ENCODE measurements at places on chromosomes 7 and 10.

GRCh38 chr10:131810036-131810804, 90.6 kb upstream of the PPP2R2D start:
- DNase-seq, result no peak

GRCh38 chr7:105655500-105656380, 74.4 kb upstream of the EFCAB10 start:
- DNase-seq, result no peak

- no peak for DNase-seq
These were observed 37.8 kb downstream of the STEAP4 start for GRCh38 chr7:88268858-88269257.

DNA sequence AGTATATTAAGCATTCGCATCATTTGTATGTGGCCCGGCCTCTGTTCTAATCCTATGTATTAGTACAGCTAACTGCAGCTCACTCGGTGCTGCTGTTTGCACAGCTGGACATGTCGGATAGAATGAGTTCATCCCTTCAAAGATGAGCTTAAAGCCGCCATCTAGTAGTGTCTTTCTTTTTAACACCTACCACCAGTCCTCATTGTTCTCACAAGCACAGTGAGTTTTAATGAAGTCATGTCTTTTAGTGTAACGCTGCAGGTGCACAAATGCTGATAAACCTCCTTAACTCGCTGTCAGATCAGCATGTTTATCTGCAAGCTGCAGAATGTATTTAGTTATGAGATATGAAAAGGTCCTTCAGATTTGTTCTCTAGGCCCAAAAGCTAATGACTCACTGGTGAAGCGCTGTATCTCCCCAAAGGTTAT, 247.5 kb downstream of the MTERF1 start:
- no peak for DNase-seq

DNA sequence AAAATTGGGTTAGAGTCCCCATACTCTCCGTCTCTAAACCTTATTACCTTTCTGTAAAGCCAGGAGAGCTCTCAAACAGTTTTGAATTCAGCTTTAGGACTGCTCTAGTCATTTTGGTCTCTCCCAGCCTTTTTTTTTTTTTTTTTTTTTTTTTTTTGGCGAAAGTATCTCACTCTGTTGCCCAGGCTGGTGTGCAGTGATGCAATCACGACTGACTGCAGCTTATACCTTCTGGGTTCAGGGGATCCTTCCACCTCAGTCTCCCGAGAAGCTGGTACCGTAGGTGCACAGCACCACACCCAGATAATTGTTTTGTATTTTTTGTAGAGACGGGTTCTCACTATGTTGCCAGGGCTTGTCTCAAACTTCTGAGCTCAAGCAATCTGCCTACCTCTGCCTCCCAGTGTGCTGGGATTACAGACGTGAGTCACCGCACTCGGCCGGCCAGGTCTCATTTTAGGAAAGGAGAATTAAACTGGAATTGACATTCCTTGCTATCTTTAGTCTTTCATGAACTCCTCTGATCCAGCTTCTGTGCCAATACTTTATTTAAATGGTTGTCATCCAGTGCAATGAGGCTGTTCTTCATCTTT, 31.4 kb upstream of the RSU1 start:
- no peak for DNase-seq

DNA sequence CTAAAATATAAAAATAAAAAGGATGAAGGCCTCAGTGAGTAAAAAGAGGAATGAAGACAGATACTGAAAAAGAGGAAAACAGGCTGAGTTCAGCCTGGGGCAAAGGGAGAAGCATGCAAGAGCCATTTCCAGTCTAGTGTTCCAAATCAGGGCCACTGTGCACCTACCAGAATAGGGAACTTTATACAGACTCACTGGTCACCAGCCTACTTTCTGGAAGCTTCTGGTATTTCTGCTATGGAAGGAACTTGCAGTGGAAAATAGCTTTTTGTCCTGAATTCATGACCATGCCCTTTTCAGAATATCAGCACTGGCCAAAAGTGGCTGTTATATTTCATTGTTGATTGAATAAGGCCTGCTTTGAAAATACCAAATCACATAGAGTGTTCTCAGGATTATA, 28.8 kb downstream of the ABRAXAS2 start:
- no peak for DNase-seq

DNA sequence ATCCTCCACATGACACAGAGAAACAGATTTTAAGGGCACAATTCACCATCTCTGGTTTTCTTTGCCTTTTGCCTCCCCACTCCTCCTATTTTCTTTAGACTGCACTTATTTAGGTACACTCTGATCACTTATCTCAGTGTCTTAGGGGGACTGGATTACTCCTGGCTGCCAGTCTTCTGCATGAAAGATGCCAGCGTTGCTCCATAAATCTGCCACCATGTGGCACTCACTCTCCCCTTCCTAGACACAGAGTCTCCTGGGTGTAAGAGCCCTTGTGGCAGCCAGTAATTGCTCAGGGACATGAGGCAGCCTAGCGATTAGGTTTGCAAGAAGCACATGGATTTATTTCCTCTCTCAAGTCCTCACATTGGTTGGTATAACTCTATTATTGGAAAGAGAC, 34.5 kb upstream of the RBM20 start:
- no peak for DNase-seq

DNA sequence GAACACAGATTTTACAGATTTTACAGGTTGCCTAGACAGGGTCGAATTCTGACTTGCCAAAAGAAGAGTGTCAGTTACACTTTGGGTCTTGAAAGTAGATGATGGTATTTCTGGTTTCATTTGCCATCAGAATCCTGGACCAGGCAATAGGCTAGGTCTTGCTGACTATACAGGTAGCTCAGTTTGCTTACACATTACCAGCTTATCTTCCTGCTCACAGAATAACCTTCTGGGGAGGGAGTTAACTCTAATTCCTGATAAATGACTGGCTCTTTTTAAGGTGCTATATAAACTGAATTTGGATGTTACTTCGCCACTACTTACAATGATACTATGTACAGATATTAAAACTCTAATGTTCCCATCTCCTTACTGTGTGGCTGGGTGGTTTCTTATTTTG, 39.8 kb downstream of the GBF1 start:
- no peak for DNase-seq

DNA sequence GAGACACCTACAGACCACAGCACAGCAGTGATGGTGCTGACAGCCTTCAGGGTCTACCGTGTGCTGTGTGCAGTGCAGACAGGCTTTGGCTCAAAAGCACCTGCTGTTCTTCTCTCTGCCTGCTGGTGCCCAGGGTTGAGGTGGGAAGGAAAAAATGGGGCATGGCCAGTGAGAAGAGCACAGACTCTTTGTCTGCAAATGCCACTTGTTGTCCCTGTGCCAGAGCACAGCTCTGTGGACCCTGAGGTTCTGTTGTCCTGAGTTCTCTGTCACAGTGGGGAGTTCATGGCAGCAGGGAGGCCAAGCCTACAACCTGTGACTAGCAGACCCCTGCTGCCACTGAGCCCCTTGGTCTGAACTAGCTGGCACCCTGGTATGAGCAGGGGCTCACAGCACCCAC, 376.7 kb downstream of the GLRX3 start:
- DNase-seq, result no peak

DNA sequence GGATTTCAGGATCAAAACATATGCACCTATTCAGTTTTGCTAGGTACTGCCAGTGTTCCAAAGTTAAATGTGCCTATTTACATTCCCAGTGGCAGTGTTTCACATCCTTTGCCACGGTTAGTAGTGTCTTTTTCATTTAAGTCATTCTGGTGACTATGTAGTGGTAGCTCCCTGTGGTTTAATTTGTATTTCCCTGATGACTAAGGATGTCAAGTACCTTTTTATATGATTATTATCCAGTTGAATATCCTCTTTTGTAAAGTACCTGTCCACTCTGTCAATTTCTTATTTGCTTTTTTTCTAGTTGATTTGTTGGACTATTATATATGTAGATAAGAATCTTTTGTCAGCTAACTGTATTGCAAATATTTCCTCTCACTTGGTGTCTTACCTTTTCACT, 45.1 kb downstream of the TMEM60 start:
- no peak for DNase-seq

DNA sequence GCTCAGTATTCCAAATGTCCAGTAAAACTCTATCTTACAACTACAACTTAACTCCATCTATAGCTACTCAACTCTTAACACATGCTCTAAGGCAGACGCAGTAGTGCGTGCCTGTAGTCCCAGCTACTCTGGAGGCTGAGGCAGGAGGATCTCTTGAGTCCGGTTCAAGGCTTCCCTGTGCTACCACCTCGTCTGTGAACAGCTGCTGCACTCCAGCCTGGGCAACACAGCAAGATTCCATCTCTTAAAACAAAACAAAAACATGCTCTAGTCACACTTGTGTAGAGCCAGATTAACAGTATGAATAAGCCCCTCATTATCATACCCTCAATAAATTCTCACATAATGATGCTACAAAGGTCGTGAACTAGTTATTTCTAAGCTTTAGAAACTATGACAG, 3.6 kb downstream of the BAZ1B start:
- DNase-seq, result no peak

DNA sequence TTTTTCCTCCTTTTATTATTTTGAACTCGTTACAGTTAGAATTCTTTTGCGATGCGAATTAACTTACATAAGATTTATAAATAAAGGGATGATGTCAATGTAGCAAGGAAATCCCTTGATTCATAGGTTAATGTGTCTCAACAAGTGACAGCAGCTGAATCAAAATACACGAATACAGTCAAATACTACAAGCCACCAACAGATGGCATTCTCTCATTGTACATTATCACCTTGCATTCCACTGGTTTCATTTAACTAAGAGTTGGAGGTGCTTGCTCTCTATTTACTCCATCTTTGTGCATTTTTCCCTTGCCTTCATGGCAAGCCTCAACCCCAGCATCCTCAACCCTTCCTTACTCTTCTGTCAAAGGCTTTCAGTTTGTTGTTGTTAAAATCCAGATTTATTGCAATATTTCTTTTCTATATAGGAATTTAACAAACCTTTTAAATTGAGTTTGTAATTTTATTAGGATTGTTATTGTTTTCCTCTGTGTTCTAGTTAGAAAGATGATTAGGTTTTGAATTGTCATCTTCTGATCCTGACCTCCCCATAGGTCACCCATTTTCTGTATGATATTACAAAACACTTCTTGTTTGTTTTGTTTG, 78.3 kb downstream of the SLC25A40 start:
- no peak for DNase-seq

- DNase-seq, result no peak
These were observed 1035.3 kb downstream of the NRG3 start for GRCh38 chr10:82910301-82910700.

DNA sequence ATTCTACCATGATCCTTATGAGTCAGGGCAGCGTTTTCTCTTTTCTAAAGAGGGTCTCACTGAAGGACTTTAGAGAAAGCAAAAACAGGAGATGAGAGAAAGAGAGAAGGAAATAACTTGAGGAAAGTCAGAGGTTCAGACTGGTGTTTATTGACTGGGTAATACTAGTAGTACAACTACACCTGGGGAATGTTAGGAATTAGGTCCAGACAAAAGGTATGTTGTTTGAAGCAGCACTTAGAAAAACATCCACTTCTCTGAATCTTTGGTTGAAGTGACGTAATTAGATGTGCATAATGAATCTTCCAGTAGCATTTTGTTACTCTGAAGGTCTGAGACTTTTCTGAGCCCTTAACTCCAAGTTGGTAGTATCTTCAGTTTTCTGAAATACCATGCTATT, 380.3 kb upstream of the LRGUK start:
- DNase-seq, result no peak

All from stimulated activated CD8-positive, alpha-beta memory T cell treated with anti-CD3 and anti-CD28 coated beads, Interleukin-15, amount 100 ng/mL, for 24 hours (primary cell).